Ascending aorta (tissue), 2 donors: ENCODE measurements at places on chromosomes 3 and 15.
A peak's percentile ranks its signal among the peaks of the same experiment; 100 is the strongest.

DNA sequence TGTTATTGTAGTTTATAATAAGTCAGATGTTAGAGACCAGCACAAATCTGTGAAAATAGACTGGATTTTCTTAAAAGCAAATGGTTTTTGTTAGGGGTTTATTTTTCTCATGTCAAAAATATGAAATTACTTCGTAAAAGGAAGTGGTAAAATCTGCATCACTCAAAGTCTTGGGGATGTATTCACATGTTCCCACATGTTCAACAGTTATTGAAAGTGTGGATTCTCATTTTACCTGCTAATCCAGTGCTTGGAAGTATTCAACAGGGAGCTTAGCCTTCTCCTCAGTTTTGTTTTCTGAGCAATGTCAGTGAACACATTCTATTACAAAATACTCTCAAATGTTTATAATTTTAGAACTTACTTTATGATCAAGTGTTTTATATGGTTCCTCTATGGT, 352.0 kb downstream of the SOX2 start:
- no peak for DNase-seq

DNA sequence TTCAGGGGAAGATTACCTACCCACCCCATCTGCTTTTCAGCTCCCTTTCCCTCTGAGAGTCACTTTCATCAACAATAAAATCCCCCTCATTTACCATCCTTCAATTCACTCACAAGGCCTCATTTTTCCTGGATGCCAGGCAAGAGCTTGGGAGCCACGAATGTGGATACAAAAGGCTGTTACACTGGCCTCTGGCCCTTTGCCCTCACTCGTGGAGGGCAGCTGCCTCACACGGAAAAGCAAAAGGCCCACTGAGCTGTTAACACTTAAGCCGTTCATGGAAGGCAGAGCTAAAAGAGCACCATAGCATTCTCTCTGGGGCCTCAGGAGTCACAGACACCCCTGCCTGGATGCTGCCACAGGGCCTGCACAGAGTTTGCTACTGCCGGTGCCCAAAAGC, 102.4 kb upstream of the TUSC7 start:
- no peak for DNase-seq

GRCh38 chr15:66298803-66299251, 5.5 kb downstream of the DIS3L start:
- no peak for DNase-seq

GRCh38 chr15:78299101-78299930, at the start of gene SKIC8:
SKIC8 (minus strand) TSS chr15:78299609; CDS start chr15:78295686, 3,923 bp downstream.
- DNase-seq, result peak; percentile 68

- no peak for DNase-seq
These were observed 24.8 kb downstream of the PEX5L start for GRCh38 chr3:180011927-180012326.

GRCh38 chr3:56989169-56989976, 71.1 kb upstream of the SPATA12 start:
- no peak for DNase-seq

- no peak for DNase-seq
These were observed 26.7 kb downstream of the PGPEP1L start for GRCh38 chr15:98980899-98981228.

DNA sequence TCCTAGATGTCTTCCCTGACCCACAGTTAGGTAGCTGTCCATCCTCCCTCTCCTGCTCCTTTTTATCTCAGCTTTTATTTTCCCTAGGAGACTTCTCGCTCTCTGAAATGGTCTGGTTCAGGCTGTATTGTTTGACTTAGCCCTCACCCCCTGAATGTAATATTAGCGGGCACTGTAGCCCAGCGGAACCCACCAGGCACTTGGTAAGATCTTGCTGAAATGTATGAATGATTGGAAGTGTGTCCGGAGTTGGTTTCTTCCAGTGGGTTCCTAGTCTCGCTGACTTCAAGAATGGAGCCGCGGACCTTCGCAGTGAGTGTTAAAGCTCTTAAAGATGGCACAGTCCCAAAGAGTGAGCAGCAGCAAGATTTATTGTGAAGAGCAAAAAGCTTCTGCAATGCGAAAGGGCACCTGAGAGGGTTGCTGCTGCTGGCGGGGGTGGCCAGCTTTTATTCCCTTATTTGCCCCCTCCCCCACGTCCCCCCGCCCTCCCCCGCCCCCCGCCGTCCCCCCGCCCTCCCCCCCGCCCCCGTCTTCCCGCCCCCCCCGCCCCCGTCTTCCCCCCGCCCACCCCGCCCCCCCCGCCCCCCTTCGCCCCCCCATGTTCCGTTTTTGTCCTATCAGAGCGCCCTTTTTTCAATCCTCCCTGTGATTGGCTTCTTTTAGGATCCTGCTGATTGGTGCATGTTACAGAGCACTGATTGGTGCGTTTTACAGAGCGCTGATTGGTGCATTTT, 694 bp upstream of the EEFSEC start:
- no peak for DNase-seq

- DNase-seq, result no peak
These were observed 109.7 kb downstream of the SV2B start for GRCh38 chr15:91209726-91210125.

- no peak for DNase-seq
These were observed 275.8 kb upstream of the RBMS3 start for GRCh38 chr3:29004885-29005599.

GRCh38 chr15:28043691-28044091, 55.4 kb downstream of the OCA2 start:
- DNase-seq, result no peak

DNA sequence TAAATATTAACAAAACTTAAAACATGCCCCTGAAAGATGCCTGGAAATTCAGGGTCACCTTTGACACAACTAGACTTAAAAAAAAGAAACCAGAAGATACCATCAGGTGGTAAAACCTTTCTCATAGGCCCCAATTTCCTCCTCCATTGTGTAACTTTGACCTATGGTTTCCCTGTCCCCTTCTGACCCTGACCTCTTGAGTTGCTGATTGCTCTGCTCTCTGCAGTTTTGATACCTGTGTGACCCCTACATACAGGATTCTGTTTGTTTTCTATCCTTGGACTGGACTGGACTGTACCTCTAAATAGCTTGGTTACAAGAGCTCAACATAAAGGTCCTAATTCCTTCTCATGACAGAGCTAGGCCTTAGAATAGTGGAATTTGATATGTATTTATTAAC, 220.6 kb downstream of the ZIC4 start:
- no peak for DNase-seq

DNA sequence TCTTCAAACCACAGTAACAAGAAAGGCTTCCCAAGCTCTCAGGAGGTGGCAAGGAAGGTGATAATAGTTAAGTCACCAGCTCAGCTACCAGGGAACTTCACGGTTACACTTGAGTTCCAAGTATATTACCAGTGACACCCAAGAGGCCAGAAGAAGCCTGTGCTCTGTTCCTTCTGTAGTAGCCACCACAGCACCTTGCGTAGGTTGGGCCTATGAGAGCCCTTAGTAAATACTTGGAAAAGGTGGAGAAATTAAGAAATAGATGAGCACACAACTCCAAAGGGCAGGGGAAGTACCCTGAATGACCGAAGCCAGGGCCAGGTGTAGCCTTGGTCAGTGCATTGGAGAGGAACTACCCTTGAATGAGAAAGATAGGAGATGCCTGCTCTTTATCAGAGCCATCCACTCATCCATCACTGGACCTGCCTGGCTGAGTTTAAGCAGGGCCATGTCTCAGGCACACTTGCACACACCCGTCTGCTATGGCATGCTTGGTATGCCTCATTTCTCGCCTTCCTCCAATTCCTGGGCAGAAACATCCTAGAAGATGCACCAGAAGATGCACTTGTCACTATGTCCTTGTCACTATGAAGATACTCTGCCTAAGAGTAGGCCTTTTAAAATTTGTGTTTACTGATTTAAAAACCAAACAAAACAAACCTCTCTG, 32.6 kb upstream of the NDUFB4 start:
- no peak for DNase-seq

DNA sequence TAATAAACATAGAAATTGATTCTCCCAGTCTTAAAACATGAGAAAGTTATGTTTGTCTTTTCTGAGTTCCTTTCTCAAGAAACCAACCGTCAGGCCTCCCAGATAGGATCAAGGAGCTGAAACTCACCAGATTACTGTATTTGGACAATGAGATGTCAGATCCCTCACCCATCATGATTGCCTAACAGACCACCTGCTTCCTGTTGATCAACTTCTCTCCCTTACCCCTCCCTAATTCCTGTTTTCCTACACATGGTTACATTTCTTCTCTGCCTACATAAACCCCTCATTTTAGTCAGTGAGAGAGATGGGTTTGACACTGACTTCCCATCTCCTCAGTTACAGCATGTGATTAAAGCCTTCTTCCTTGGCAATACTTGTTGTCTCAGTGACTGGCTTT, 917.5 kb downstream of the FHIT start:
- no peak for DNase-seq

DNA sequence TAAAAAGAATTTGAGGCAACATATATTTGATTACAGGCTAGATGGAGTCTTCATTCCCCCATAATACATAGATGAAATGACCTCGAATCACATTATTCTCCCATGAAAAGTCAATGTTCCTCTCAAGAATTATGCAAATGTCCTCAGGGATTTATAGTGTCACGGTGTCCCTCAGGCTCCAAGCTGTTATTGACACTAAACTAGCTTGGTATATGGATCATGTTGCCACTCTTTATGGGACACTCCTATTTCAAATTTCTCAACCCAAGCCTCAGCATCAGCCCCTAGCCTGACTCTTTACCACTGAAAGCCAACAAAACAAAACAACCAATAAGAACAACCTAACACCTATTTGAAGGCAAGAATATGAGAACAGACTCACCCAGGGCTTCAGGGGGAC, 139.8 kb downstream of the TPRG1 start:
- DNase-seq, result no peak

DNA sequence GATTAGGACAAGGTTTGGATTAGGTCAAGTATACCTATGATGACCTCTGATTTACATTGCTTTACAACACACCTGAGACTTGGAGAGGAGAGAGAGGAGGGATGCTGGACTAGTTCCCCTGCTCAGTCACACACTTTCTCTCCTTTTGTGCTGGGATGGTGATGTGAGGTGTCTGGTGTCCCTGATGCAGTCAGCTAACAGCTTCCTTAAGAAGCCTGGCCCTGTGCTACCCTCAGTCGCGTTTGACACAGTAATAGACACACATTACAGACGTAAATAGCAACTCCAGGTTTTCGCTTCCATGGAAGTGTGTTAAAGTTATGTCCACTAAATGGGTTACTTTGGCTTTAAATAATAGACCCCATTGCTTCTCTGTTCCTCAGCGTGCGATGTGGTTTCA, 58.9 kb downstream of the RARB start:
- no peak for DNase-seq

GRCh38 chr3:162534431-162534830, 1037.8 kb downstream of the OTOL1 start:
- no peak for DNase-seq

- DNase-seq, result no peak
These were observed 212.1 kb upstream of the EIF1B start for GRCh38 chr3:40097131-40098117.

GRCh38 chr3:52494445-52494844, 693 bp upstream of the STAB1 start:
- DNase-seq, result no peak

DNA sequence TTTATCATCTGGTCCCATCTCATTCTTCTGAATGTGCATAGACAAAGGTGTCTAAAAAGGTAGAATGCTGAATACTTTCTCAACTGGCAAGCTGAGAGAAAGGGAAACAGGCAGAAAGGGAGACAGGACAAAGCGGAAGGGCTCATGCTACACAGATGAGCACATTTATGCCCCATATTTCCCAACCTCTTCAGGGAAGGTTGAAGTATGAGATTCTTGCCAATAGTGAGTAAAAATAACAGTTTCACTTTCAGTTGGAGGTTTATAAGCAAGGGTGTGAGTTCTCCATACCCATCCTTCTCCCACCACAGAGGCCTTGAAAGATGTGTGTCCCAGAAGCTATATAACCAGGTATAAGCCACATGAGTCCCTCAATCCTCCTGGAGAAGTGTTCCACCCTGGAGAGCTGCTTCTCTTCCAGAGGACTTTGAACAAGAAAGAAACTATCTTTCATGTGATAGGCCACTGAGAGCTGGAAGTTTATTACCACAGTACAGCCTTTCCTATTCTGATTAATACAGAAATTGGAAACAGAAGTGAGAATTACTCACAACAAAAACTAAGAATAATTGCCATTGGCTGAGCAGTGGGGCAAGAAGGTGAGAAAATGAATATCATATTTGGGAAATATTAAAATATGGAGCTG, 709.4 kb upstream of the NR2F2 start:
- DNase-seq, result no peak

GRCh38 chr3:191882289-191882688, 421.3 kb downstream of the PYDC2 start:
- no peak for DNase-seq

- DNase-seq, result no peak
These were observed 134.2 kb upstream of the SATB1 start for GRCh38 chr3:18559331-18559842.
